ENCODE measurements at places on chromosomes 2 and 18.
A peak's percentile ranks its signal among the peaks of the same experiment; 100 is the strongest.

GRCh38 chr18:79781331-79781941, 16.3 kb upstream of the KCNG2 start:
- no peak overlapping the region for H3K27ac ChIP-seq
- no peaks in the 10 kb centered on the region for H3K36me3 ChIP-seq
- no peak for DNase-seq
- no peaks in the 10 kb centered on the region for H3K27me3 ChIP-seq
- no peaks in the 10 kb centered on the region for H3K4me1 ChIP-seq

DNA sequence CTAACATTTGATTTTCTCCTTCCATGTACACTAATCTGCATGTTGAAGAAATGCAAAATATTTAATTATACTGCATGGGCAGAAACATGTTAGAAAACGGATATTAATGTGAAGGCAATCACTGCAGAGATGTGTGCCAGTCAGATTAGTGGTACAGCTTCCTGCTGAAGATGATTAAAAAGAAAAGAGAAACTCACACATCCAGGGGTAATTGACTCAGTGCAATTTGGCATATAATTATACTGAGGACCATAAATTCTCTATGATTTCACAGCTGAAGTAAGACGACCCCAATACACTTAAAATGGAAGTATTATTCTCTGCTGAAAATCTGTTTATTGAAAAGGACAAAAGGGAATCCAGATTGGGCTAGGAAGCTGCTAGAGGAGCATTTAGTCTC, 243.4 kb downstream of the TGIF1 start:
- H3K36me3 ChIP-seq: no peaks in the 10 kb centered on the region
- no peak overlapping the region for H3K27ac ChIP-seq
- H3K4me1 ChIP-seq: no peaks in the 10 kb centered on the region
- no peak overlapping the region for H3K4me3 ChIP-seq
- no peak for DNase-seq
- no peaks in the 10 kb centered on the region for H3K27me3 ChIP-seq

- H3K27ac ChIP-seq: peak overlapping the region; percentile 59
- no peaks in the 10 kb centered on the region for H3K36me3 ChIP-seq
- peak; percentile 64 for DNase-seq
- peaks cover 18% of the 10 kb centered on the region for H3K4me1 ChIP-seq
Observed at GRCh38 chr18:35580701-35581539, 620 bp upstream of the GALNT1 start.

GRCh38 chr2:11437602-11438001, 28.4 kb downstream of the E2F6 start:
- H3K4me1 ChIP-seq: no peaks in the 10 kb centered on the region
- H3K27ac ChIP-seq: no peak overlapping the region
- H3K27me3 ChIP-seq: no peaks in the 10 kb centered on the region
- DNase-seq: no peak
- H3K4me3 ChIP-seq: no peak overlapping the region

DNA sequence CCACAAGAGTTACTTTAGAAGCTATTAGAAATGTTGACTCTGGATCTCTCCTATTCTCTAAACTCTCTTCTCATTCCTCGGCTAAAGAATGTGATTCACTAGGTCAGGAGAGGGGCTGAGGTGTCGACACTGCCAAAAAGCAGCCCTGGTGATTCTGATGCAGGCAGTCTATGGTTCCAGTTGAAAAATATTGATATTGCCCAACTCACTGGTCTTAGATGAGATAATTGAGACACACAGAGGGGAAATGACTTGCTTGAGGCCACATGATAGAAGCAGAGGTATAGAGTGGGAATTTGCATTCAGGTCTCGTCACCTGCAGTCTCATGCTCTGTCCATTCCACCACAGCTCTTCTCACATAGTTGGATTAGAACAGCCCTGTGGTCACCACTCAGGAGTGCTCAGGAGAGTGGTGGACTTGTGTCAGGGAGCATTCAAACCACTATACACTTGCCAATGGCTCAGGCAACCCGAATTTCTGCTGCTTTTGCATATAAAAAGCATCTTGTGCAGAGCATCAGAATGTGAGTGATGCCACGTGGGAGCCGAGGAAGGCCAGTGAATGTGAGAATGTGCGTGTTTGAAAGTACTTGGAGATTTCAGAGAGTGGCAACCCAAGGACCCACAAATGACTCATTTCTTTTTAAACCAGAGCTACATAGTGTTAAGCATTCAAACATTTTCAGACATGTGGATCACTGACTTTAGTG, 65.1 kb upstream of the CTLA4 start:
- DNase-seq: no peak
- H3K36me3 ChIP-seq: no peaks in the 10 kb centered on the region
- no peaks in the 10 kb centered on the region for H3K27me3 ChIP-seq
- no peak overlapping the region for H3K27ac ChIP-seq

- no peaks in the 10 kb centered on the region for H3K27me3 ChIP-seq
- H3K4me3 ChIP-seq: no peak overlapping the region
- H3K27ac ChIP-seq: no peak overlapping the region
- DNase-seq: no peak
- H3K4me1 ChIP-seq: no peaks in the 10 kb centered on the region
Observed at GRCh38 chr2:3065928-3066327, 311.7 kb downstream of the EIPR1 start.

DNA sequence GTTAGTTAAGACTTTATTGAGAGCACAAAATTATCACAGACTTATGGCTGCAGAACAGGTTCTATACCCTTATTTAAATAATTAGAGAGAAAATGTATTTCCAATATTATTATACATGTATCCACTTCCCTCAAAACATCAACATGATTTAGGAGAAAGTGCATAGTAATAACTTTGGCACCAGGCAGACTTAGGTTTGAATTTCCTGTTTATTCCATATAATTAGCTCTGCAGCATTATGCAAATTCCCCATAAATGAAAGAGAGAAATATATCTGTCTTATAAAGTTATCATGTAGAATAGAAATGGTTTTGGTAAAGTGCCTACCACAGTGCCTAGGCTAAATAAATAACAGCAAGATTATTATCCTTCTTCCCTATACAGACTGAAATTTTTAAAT, 15.3 kb downstream of the SCN9A start:
- H3K4me3 ChIP-seq: no peak overlapping the region
- no peaks in the 10 kb centered on the region for H3K4me1 ChIP-seq
- H3K27ac ChIP-seq: no peak overlapping the region
- DNase-seq: no peak

DNA sequence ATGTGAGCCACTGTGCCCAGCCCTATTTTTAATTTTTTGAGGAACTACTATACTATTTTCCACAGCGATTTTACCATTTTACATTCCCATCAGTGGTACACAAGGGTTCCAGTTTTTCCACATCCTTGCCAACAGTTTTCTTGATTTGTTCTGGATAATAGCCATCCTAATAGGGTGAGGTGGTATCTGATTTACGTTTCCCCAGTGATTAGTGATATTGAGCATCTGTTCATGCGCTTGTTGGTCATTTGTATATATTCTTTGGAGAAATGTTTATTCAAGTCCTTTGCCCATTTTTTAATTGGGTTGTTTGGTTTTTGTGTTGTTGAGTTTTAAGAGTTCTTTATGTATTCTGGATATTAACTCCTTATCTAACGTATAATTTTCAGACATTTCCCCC, 20.8 kb downstream of the TTC39C start:
- H3K4me1 ChIP-seq: peaks cover 98% of the 10 kb centered on the region
- DNase-seq: no peak
- no peak overlapping the region for H3K27ac ChIP-seq
